Stimulated activated CD8-positive, alpha-beta memory T cell treated with anti-CD3 and anti-CD28 coated beads, Interleukin-15, amount 100 ng/mL, for 1 hour (primary cell): ENCODE measurements at places on chromosomes 1 and 21.

- no peak for DNase-seq
These were observed 569 bp downstream of the ATF3 start for GRCh38 chr1:212608959-212609700.

DNA sequence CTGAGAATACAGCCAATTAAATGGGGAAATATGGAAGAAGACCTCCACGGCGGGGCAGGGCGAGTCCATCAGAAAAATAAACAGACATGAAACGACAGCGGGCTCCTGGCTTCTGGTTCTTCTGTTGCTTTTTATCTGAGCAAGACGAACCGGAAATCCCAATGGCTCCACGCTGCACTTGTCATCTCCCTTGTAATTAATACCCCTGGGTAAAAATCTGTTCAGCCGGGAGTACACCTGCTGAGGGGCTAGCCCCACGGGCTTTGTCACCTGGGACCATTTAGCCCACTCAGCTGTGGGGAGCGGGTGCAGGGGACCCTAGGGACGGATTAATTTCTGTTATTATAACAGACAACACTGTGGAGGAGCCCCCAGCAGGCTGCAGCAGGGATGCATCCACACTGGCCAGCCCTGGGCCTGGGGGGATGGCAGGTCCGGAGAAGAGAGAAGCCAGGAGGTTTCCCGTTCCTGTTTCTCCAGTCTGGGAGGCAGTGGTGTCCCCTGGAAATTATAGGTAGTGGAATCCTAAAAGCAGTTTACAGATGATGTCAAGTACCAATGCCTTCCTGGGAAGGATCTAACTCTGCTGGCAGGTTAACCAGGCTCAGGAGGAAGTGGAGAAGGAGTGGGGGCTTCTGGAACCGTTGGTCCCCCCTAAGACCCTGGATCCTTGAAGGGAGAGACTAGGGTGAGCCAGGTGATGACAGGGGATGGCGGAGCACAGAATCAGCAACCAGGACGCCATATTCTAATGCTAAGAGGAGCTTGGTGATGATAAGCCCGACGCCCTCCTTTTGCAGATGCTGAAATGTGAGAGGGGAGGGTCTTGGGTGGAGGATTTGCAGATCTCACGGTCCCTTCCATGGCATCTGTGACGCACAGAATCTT is 566.1 kb downstream of the PTPRU start:
- DNase-seq: no peak

GRCh38 chr1:62796221-62796620 is 12.3 kb downstream of the ATG4C start:
- DNase-seq: no peak

DNA sequence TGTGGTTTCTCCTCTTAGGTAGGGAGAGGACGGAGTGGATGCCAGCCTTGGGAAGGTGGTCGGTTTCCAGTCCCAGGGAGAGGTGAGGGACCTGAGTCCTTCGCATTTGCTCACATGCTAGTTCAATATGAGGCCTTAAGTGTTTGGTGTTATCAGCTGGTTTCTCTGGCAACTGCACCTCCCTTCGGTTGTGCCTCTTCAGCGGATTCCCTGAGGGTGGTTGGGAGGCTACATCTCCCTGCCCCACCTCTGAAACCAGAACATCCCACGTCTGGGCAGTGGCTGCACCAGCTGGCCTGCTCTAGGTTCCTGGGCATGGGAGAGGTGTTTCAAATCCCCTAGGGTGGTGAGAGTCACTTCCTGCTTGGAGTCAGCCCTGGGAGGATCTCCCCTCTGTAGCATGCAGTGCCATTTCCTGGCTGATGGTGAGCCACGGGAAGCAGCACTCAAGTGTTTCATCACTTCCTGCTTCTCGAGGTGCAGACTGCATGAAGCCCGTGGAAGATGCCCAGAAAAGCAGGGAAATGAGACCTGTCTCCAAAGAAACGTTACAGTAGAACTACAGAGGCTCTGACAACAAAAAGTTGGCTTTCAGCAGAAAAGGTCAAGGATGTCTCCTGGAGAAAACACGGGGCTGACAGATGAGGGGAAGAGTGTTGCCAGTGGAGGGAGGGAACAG is 4.5 kb downstream of the TMEM125 start:
- no peak for DNase-seq

- DNase-seq: no peak
These were observed 34.6 kb downstream of the CFAP57 start for GRCh38 chr1:43206600-43207228.

GRCh38 chr1:224866940-224867339 is 62.5 kb upstream of the DNAH14 start:
- DNase-seq: no peak

- DNase-seq: no peak
These were observed 109.1 kb upstream of the HOOK1 start for GRCh38 chr1:59705466-59706302.

DNA sequence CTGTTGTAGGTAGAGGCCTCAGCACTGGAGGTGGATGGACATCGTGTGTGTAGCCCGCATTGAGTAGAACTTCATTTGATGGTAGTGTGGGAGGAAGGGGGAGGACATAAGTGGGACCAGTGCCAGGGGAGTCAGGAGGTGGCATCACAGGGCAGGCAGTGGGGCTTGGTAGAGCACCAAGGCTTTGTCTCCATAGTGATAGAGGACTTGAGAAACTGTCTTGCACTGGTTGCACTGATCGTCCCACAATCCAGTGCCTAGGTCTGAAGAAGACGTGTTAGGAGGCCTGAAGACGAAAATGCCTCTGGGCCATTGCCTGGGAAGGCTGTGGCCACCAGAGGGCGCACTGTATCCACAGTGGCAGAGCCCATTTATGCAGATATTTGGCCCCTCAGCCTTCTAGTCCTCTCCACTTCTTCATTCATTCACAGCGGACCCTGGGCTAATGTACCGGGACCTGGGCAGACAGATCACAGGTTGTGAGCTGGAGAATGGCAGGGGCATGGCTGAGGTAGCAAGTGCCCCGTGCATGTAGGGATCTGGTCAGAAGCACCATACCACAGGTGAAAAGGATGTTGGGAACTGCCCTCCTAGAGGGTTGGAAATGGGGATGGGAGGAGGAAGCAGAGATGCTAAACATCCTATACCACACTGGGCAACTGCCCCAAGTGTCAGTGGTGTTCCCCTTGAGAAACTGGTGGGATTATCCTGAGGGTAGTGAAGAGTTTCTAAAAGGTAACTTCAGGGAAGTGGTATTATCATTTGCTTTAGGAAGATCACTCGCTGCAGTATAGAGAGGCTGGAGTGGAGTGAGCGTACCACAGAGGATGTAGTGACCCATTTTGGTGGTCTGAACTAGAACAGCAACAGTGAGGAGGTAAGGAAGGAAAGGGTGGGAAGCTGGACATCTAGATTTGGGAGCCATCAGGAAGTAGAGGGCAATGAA is 95.3 kb downstream of the PIK3R3 start:
- DNase-seq: peak; percentile 82

GRCh38 chr1:169155675-169156074 is 49.2 kb downstream of the ATP1B1 start:
- no peak for DNase-seq
